ENCODE measurements at places on chromosomes 2 and 18.
A peak's percentile ranks its signal among the peaks of the same experiment; 100 is the strongest.

GRCh38 chr18:62366992-62367391 lies 41.9 kb downstream of the TNFRSF11A start:
- DNase-seq = no peak
- H3K36me3 ChIP-seq = peaks cover 39% of the 10 kb centered on the region
- peak overlapping the region; percentile 82 for H3K27ac ChIP-seq
- peaks cover 65% of the 10 kb centered on the region for H3K4me1 ChIP-seq

- H3K36me3 ChIP-seq = no peaks in the 10 kb centered on the region
- H3K27me3 ChIP-seq = peaks cover 11% of the 10 kb centered on the region
- no peak overlapping the region for H3K27ac ChIP-seq
- no peak overlapping the region for H3K4me3 ChIP-seq
- H3K4me1 ChIP-seq = no peaks in the 10 kb centered on the region
These were observed 63.3 kb upstream of the ITPRID2 start for GRCh38 chr2:181828122-181828705.

GRCh38 chr2:106159866-106160785 lies 34.0 kb downstream of the UXS1 start:
- DNase-seq = peak; percentile 42
- no peaks in the 10 kb centered on the region for H3K27me3 ChIP-seq
- peak overlapping the region; percentile 91 for H3K27ac ChIP-seq
- peak overlapping the region; percentile 85 for H3K4me3 ChIP-seq
- peaks cover 67% of the 10 kb centered on the region for H3K4me1 ChIP-seq

DNA sequence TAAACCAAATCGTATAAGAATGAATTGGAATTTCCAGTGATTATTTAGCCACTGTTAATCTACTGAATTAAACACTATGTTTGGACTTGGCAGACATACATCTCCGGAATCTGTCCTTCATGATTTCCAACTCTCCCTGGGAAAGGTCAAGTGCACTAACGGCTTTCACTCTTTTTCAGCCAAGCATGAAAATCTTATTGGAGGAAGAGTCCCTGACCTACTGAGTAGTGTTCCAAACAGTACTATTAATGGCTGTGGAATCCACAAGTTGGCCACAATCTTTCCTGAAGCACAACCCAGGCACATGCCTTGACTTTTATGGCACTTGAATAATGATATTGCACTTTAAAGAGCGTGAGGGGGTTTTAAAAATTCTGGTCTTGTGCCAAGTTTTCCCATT lies 318.9 kb upstream of the RND3 start:
- H3K27ac ChIP-seq = no peak overlapping the region
- H3K4me3 ChIP-seq = no peak overlapping the region
- no peaks in the 10 kb centered on the region for H3K36me3 ChIP-seq
- H3K27me3 ChIP-seq = peaks cover 3% of the 10 kb centered on the region
- H3K4me1 ChIP-seq = no peaks in the 10 kb centered on the region

DNA sequence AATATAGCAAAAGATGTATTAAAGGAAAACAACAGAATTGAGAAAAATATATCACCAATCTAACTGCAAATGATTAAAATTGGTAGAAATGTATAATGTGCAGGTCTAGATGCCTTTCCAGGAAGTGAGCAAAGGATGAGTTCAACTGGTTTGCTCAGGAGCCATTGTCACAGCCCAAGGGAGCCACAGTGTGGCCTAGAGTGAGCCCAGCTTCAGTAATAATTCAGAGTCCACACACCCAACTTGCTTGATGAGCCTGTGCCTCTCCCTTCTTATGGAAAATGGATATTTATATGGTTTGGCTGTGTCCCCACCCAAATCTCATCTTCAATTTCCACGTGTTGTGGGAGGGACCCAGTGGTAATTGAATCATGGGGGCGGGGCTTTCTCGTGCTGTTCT lies 92.2 kb upstream of the ASAP2 start:
- peaks cover 2% of the 10 kb centered on the region for H3K27me3 ChIP-seq
- no peak overlapping the region for H3K27ac ChIP-seq
- H3K36me3 ChIP-seq = no peaks in the 10 kb centered on the region
- no peak overlapping the region for H3K4me3 ChIP-seq

- H3K4me3 ChIP-seq = no peak overlapping the region
- peaks cover 13% of the 10 kb centered on the region for H3K4me1 ChIP-seq
- no peak for DNase-seq
- no peaks in the 10 kb centered on the region for H3K27me3 ChIP-seq
- H3K36me3 ChIP-seq = peaks cover 30% of the 10 kb centered on the region
- H3K27ac ChIP-seq = no peak overlapping the region
These were observed 22.1 kb downstream of the MFF start for GRCh38 chr2:227347117-227347516.

- H3K4me3 ChIP-seq = no peak overlapping the region
- H3K27me3 ChIP-seq = no peaks in the 10 kb centered on the region
- no peak for DNase-seq
- peaks cover 1% of the 10 kb centered on the region for H3K36me3 ChIP-seq
- peaks cover 4% of the 10 kb centered on the region for H3K4me1 ChIP-seq
These were observed 79.4 kb downstream of the EIPR1 start for GRCh38 chr2:3298191-3298590.

GRCh38 chr2:218516614-218517013 lies 51.5 kb downstream of the USP37 start:
- H3K27ac ChIP-seq = no peak overlapping the region
- peaks cover 23% of the 10 kb centered on the region for H3K4me1 ChIP-seq
- H3K36me3 ChIP-seq = peaks cover 32% of the 10 kb centered on the region
- no peaks in the 10 kb centered on the region for H3K27me3 ChIP-seq
- DNase-seq = no peak
- no peak overlapping the region for H3K4me3 ChIP-seq

DNA sequence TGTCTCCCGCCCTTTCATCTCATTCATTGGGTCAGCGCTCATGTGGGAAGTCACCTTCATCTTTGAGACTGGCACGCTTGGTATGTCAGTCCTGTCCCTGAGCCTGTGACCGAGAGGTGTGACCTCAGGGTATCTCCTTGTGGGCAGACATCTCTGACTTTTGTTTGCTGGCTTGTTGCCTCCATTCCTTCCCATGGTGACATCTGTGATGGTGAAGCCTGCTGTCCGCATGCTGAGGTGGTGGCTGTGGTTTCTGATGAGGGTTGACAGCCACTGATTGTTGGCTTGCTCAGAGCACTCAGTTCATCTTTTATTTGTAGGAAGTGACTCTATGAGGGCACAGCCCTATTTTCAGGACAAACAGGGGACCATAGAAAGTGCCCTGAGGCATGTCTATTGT lies 139.2 kb downstream of the SLC4A3 start:
- no peak overlapping the region for H3K4me3 ChIP-seq
- H3K27me3 ChIP-seq = no peaks in the 10 kb centered on the region
- H3K27ac ChIP-seq = no peak overlapping the region
- no peaks in the 10 kb centered on the region for H3K4me1 ChIP-seq
- no peak for DNase-seq
- H3K36me3 ChIP-seq = no peaks in the 10 kb centered on the region

- no peaks in the 10 kb centered on the region for H3K36me3 ChIP-seq
- DNase-seq = no peak
- H3K27ac ChIP-seq = no peak overlapping the region
- no peaks in the 10 kb centered on the region for H3K4me1 ChIP-seq
- no peaks in the 10 kb centered on the region for H3K27me3 ChIP-seq
These were observed 1281.6 kb upstream of the TMEFF2 start for GRCh38 chr2:193476171-193476800.

- H3K27me3 ChIP-seq = peaks cover 7% of the 10 kb centered on the region
- no peaks in the 10 kb centered on the region for H3K36me3 ChIP-seq
- peaks cover 43% of the 10 kb centered on the region for H3K4me1 ChIP-seq
- H3K27ac ChIP-seq = peak overlapping the region; percentile 85
These were observed 65.8 kb downstream of the SUMO1 start for GRCh38 chr2:202172439-202173211.

GRCh38 chr2:182228741-182229140 lies 198.1 kb downstream of the PDE1A start:
- H3K27me3 ChIP-seq = no peaks in the 10 kb centered on the region
- H3K4me1 ChIP-seq = no peaks in the 10 kb centered on the region

- no peak overlapping the region for H3K4me3 ChIP-seq
- H3K4me1 ChIP-seq = no peaks in the 10 kb centered on the region
- DNase-seq = no peak
- no peak overlapping the region for H3K27ac ChIP-seq
- H3K27me3 ChIP-seq = peaks cover 2% of the 10 kb centered on the region
These were observed 11.6 kb downstream of the NOSTRIN start for GRCh38 chr2:168814046-168814445.

- H3K27ac ChIP-seq = peak overlapping the region; percentile 43
- peaks cover 25% of the 10 kb centered on the region for H3K36me3 ChIP-seq
- H3K27me3 ChIP-seq = no peaks in the 10 kb centered on the region
- H3K4me1 ChIP-seq = peaks cover 50% of the 10 kb centered on the region
- no peak for DNase-seq
These were observed 199.4 kb downstream of the ZEB2 start for GRCh38 chr2:144320491-144320890.

GRCh38 chr2:99336804-99337112 lies 431 bp upstream of the EIF5B start:
- peaks cover 16% of the 10 kb centered on the region for H3K36me3 ChIP-seq
- no peak for DNase-seq
- no peak overlapping the region for H3K27ac ChIP-seq
- peaks cover 47% of the 10 kb centered on the region for H3K4me1 ChIP-seq
- no peak overlapping the region for H3K4me3 ChIP-seq
- H3K27me3 ChIP-seq = no peaks in the 10 kb centered on the region

DNA sequence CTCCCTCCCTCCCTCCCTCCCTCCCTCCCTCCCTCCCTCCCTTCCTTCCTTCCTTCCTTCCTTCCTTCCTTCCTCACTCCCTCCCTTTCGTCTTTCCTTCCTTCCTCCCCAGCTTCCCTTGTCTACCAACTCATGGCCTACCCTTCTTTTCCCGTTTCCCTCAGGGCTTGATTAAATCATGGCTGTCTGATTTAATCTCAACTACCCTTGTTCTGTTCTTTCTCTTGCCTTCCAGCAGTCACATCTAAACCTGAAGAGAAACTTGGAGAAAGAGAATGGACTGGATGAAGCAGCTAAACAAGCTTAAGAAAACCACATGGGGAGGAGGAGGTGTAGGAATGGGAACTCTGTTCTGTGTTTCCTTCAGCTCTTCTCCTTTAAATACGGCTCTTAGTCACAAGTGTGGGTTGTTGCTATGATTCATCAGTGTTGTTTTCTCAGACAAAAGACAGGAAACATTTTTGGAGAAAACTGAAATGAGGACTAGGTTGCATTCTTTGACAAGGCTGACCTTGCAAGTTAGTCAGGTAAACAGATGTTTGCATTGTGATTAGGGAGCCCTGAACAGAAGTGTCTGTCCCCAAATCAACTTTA lies 177.9 kb downstream of the LRRTM1 start:
- H3K27me3 ChIP-seq = no peaks in the 10 kb centered on the region
- no peak overlapping the region for H3K27ac ChIP-seq
- no peaks in the 10 kb centered on the region for H3K4me1 ChIP-seq
- no peaks in the 10 kb centered on the region for H3K36me3 ChIP-seq

DNA sequence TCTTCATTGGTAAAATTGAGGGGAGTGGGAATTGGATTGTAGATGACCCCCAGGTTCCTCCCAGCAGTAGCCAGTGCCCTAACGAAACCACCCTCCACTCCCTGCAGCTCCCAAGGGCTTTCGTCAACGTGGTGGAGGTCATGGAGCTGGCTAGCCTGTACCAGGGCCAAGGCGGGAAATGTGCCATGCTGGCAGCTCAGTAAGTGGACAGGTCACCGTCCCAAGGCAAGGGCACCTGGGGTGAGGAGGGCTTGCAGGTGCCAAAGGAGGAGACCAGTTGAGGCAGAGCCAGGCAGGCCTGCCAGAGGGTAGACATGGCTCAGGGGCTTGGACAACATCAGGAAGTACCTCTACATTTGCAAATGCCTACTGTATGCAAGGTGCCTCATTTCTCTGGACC lies 122.6 kb upstream of the PPP1CB start:
- no peak overlapping the region for H3K4me3 ChIP-seq
- H3K4me1 ChIP-seq = peaks cover 23% of the 10 kb centered on the region
- H3K27ac ChIP-seq = no peak overlapping the region
- H3K36me3 ChIP-seq = peaks cover 5% of the 10 kb centered on the region
- no peaks in the 10 kb centered on the region for H3K27me3 ChIP-seq

DNA sequence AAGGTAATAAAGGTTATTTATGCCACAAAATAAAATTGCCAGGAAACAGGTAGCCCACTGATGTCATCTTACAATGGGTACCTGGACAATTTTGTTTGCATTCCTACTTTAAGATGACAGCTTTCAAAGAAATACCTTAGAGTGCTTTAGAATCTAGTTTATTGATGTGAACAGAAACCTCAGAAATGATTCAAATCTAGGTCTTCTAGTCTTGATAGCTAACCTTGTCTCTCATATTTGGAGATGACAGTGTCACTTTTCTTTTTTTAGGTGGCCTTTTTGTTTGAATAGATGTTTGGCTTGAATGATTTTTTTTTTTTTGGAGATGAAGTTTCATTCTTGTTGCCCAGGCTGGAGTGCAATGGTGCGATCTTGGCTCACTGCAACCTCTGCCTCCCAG lies 69.1 kb downstream of the PIK3C3 start:
- peaks cover 29% of the 10 kb centered on the region for H3K4me1 ChIP-seq
- no peak overlapping the region for H3K4me3 ChIP-seq
- no peaks in the 10 kb centered on the region for H3K27me3 ChIP-seq
- no peak for DNase-seq
- peaks cover 14% of the 10 kb centered on the region for H3K36me3 ChIP-seq

DNA sequence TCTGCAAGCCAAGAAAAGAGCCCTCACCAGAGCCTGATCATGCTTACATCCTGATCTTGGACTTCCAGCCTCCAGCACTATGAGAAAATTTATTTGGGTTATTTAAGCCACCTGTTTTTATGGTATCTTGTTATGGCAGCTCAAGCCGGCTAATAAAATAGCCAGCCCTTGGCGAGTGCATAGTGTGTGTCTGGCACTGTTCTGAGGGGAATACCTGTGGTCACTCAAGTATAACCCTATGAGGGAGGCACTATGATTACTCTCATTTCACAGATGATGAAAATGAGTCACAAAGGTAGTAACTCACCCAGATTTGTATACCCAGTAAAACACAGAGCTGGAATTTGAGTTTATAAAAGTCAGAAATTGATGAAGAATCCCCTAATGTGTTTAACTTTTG lies 556.9 kb upstream of the SETBP1 start:
- no peak for DNase-seq
- no peaks in the 10 kb centered on the region for H3K36me3 ChIP-seq
- H3K27me3 ChIP-seq = no peaks in the 10 kb centered on the region
- H3K4me3 ChIP-seq = no peak overlapping the region
- H3K27ac ChIP-seq = no peak overlapping the region

GRCh38 chr2:197514754-197515153 lies 1.1 kb upstream of the MOB4 start:
- H3K4me3 ChIP-seq = peak overlapping the region; percentile 98
- no peaks in the 10 kb centered on the region for H3K27me3 ChIP-seq
- H3K4me1 ChIP-seq = peaks cover 30% of the 10 kb centered on the region
- H3K36me3 ChIP-seq = peaks cover 8% of the 10 kb centered on the region

GRCh38 chr2:138373993-138374408 lies 127.6 kb upstream of the SPOPL start:
- no peak for DNase-seq
- no peaks in the 10 kb centered on the region for H3K36me3 ChIP-seq
- H3K4me1 ChIP-seq = no peaks in the 10 kb centered on the region
- H3K27me3 ChIP-seq = no peaks in the 10 kb centered on the region
- H3K4me3 ChIP-seq = no peak overlapping the region

GRCh38 chr2:69164061-69164778 lies 151.2 kb downstream of the ANTXR1 start:
- no peak overlapping the region for H3K27ac ChIP-seq
- no peaks in the 10 kb centered on the region for H3K4me1 ChIP-seq
- H3K27me3 ChIP-seq = peaks cover 13% of the 10 kb centered on the region
- H3K36me3 ChIP-seq = no peaks in the 10 kb centered on the region
